EL (cell line): ENCODE measurements at places on chromosomes 5 and 9.

DNA sequence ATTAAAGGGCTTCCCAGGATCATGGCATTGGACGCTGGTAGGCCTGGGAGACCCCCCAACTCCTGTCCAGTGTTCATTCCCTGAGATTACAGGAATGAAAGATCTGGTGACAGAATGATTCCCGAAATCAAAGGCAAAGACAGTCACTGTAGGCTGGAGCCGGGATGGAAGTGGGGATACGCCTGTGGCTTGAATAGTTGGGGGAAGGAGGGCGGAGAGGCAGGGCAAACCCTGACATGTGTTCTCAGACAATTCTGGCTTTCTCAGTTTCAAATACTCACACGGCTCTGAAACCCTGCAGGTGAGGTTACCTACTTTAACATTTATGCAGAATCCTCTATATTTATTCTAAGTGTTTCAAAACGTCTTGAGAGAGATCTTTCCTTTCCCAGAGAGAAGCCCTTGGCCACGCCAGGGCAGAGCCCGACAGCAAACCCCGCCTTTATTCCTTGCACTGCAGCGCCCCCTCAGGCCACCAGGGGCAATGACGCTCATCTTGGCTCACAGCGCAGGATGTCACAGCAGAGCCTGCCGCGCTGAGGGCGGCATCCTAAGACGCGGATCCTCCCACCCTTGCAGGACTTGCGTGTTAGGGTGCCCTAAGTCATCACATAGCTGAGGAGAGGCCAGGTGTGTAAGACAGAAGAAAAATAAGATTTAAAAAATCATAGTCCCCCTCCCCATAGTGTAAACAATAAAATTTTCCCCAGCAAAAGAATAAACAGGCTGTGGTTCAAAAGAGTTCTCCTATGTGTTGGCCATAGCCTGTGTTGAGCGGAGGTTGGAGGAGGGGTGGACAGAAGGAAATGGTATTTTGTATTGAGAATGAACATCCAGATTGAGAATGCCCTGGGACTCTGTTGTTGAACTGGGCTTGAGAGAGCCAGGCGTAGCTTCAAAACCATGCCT is 284.5 kb downstream of the NTRK2 start:
- peak; percentile 56 for DNase-seq

DNA sequence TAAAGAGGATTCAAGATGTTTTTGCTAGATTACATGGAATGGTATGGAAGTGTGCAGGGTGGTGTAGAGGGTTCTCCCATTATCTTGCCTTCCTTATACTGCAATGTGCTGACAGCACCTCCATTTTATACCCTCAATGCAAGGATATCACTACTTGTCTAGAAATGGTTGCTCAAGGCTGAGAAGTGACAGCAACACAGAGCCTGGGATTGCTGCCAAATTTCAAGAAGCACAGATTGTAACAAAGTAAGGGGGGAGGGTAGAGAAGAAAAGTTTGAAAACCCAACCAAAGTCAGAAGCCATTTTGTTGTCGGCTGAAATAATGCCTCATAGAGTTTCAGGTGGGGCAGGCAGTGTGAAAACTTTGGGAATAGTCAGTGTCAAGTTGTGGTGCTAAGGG is 29.8 kb downstream of the PCDHAC2 start:
- DNase-seq: no peak

GRCh38 chr5:64566310-64566916 is 60.6 kb downstream of the RGS7BP start:
- no peak for DNase-seq

DNA sequence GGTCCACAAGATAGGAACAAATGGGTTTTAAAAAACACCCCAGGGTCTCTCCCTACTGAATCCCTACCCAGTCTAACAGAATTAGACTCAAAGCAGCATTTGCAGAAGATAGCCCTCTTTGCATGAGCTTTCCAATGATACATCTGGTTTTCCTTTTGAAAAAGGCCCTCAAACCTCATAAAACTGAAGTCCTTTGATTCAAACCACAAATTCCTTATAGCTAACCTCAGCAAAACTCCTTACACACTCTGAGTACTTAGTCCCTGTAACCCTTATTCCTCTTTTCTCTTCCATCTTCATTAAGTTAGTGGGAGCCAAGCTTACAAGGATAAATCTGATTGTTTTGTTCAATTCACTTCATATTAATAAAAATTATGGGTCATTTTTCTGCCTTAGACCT is 90.5 kb upstream of the TNC start:
- peak; percentile 82 for DNase-seq

- DNase-seq: no peak
These were observed 560.2 kb upstream of the CDH9 start for GRCh38 chr5:27598576-27598975.

- no peak for DNase-seq
These were observed 7.8 kb downstream of the SH3PXD2B start for GRCh38 chr5:172446336-172447051.

DNA sequence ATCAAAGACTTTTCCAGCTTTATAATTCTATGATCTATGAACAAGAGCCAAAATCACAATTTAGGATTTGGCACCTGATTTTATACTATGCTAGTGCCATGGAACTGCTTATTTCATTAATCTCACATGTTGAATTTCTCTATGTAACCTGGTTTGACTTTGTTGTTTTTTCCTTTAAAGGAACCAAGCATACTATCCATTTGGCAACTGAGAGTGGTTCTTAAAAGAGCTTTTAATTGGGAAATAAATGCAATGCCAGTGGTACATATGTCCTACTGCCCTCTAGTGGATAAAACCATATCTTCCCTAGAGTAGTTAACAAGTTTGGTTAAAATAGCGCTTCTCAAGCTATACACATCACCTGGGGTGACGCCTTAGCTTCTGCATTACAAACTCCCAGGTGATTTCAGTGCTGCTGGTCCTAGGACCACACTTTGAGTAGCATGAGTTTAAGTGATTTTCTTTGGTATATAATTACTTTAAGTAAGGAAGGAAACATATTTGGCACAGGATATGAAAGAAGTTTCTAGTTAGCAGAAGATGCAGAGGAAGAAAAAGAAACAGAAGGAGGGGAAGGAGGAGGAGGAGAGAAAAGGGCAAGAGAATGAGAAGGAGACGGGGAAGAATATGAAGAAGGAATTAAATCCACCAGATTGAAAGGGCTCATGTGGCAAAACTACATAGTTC is 56.8 kb downstream of the FGF10 start:
- peak; percentile 1 for DNase-seq

DNA sequence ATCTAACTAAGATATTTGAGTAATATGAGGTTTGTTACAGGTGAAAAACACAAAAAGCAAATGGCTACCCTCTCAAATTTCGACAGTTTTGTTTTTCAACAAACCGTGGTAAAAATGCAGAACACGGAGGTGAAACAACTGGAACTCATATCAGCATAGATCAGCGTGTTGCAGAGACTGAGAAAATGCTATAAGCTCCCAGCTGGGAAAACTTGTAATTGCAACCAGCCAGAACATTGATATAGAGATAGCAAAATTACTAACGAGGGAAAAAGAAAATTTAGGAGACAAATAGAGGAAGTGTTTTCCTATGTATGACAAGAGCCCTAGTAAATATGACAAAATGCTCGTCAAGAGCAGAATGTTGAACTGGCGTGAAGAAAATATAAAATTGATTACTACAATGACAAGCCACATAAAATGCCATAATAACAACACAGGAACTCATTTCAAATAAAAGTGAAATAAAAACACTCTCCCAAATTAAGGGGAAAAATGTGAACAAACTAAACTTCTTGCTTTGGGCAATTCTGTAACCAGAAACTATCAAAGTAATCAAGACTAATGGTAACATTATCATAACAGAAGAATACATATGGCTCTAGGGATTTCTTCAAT is 1989.8 kb downstream of the EFNA5 start:
- no peak for DNase-seq

- no peak for DNase-seq
These were observed 462.2 kb upstream of the PTGER4 start for GRCh38 chr5:40217553-40217952.

DNA sequence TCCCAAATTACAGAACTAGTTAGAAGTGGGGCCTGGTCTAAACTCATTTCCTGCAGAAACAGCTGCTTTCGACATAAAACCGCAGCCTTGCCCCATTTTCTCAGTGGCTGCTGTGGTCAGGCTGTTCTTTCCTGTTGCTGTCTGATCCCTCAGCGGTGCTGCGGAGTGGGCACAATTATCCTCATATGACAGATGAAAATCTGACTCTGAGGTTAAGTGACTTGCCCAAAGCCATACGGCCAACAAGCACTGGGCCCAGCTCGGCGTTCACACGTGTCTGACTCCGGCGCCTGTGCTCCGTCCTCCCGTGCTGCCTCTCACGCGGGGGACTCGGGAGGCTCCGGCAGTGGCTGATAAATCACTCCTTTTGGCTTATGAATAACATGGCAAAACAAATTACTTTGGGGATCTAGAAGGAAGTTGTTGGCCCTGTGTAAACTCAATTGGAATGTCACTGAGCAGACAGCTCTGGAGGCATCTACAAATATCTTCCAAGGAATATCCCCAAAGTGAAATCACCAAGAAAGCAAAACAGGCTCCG is 142.6 kb upstream of the LMX1B start:
- DNase-seq: peak; percentile 73

- no peak for DNase-seq
These were observed 10.2 kb upstream of the ST8SIA4 start for GRCh38 chr5:100913298-100913697.

DNA sequence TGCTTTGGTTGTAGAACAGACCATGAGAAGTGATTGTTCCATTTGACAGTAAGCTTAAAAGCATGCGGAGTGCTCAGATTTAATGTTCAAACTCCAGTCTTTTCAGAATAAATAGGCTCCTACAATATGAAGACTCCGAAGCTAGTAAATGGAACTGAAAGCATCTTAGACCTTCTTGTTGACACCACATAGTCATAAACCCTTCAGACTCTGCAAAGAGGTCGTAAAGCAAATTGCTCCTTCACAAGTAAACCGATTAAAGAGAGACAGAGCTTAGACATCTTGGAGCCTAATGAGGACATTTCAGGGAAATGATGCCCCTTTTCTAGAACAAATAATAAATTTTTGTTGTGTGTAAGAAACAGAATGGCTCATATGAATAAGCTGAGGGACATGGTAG is 511.0 kb upstream of the RIOK2 start:
- no peak for DNase-seq

DNA sequence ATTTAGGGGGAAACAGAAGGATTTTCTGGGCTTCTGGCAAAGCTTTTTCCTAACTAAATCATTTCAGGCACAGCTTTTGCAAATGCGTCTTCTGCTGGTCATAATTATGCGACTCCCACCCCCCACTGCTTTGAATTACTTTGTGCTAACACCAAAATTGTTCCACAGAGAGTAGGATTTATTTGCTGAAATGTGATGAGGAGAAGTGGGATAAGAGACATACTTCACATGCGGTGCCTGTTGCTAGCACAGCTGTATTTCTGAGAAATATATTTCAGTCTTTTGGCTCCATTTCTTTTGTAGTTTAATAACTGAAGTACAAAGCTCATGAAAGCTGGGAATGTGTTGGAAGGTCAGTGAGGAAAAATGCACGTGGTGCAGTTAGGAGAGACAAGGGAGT is 83.2 kb upstream of the TAS2R1 start:
- no peak for DNase-seq

GRCh38 chr9:128006332-128006996 is 25.7 kb upstream of the EEIG1 start:
- DNase-seq: peak; percentile 47

GRCh38 chr5:144126707-144127106 is 43.8 kb downstream of the YIPF5 start:
- DNase-seq: no peak

- peak; percentile 94 for DNase-seq
These were observed 30.1 kb downstream of the PTPA start for GRCh38 chr9:129141066-129142041.

- peak; percentile 18 for DNase-seq
These were observed 744 bp upstream of the PPP2CA start for GRCh38 chr5:134226441-134227192.

DNA sequence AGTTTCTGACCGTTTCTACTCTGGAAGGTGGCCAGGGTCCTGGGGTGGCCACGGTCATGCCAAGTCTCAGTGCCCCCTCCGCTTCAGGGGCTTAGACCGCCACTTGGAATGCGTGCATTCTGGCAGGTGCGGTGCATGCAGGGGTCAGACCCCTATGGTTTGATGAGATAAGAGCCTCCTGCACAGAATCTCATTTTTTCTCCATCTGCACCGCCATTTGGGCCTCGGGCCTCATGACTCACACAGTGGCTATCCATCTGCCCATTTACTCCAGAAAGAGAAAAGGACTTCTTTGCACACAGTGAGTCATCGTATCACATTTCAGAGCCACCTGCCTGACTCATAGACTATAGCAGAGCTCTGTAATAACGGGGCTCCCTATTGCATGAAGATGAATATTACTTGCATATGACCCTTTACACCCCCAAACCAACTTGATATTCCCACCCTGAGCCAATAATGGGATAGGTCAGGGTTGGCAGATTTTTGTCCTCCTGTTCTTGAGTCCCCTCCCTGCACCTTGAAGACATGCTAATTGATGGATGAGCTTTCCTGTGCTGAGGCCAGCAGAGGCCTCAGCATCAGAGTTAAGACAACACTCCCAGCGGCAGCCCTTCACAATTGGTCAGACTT is 157.4 kb downstream of the NR3C1 start:
- peak; percentile 98 for DNase-seq

GRCh38 chr5:122757285-122757684 is 17.6 kb upstream of the SNX2 start:
- DNase-seq: no peak

DNA sequence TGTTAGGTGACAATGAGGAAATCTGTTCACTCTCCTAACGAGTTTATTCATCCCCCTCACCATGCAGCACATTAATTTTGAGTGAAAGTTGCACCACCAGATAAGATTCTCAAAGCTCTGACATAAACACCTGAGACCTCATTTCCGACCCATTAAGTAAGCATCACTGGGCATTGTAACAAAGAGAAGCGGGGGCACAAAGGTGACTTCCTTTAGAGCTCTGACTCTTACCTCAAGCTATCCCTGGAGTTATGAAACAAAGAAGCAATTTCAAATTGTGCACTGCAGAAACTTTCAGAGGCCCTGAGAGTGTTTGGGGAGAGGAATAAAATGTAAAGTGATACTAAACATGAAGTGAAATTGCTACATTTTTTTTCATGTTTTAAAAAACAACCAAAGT is 29.5 kb downstream of the C5orf15 start:
- no peak for DNase-seq

- no peak for DNase-seq
These were observed 322.2 kb downstream of the CEMIP2 start for GRCh38 chr9:71446106-71446472.

DNA sequence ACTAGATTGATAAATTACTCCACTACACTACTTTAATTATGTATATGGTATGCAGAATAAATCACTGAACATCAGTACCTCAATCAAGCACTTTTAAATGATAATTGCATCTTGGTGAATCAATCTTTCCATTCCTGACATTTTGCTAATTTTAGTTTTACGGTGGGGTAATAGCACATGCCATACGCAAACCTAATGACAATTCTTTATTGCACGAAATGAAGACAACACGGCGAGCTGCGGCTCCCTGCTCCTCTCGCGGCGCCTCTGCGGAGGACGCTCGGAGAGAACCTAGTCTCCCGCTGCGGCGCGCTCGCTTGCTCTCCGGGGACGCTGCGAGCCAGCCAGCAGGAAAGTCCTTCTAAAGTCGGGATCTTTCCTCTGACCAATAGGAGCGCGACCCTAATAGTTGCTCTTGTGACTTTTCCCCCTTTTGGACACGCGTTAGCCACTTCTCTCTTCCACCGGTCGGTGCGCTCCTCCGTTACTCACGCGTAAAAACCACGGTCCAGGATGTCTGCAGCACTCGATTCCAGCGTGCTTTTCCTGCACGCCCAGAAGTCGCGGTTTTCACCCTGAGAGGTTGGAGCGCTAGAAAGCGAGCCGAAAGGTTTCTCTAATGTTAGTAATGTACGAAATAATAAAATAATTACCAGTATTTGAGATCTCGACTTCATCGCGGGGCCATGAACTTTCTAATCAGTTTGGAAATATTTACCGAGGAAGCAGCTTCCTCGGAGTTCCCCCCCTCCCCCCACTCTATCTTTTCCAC is 1.0 kb upstream of the MEF2C start:
- DNase-seq: peak; percentile 48
